ENCODE measurements at places on chromosomes 16 and 17. TPM values are rescaled to one million over a fixed set of nuclear protein-coding genes. Genes with fewer than 3 reads are reported as not detected.

NOTUM gene
- total RNA-seq = 0.69 TPM

CDH13 gene
- 42.7 TPM for total RNA-seq

LRRC46 gene
- total RNA-seq = 1.6 TPM

SALL1 gene
- 8.1 TPM for total RNA-seq

WWP2 gene
- 31.4 TPM for total RNA-seq

ABCA8 gene
- 7.4 TPM for total RNA-seq

SOX15 gene
- 1.4 TPM for total RNA-seq

ALDH3A1 gene
- 0.46 TPM for total RNA-seq

CD300C gene
- 0.46 TPM for total RNA-seq

KRTAP3-1 gene
- not detected for total RNA-seq

CCL7 gene
- not detected for total RNA-seq

NAGLU gene
- total RNA-seq = 11.1 TPM
